ENCODE measurements at places on chromosomes 4 and X.

GRCh38 chr4:24067367-24068193 is 177.7 kb upstream of the PPARGC1A start:
- DNase-seq, result no peak

DNA sequence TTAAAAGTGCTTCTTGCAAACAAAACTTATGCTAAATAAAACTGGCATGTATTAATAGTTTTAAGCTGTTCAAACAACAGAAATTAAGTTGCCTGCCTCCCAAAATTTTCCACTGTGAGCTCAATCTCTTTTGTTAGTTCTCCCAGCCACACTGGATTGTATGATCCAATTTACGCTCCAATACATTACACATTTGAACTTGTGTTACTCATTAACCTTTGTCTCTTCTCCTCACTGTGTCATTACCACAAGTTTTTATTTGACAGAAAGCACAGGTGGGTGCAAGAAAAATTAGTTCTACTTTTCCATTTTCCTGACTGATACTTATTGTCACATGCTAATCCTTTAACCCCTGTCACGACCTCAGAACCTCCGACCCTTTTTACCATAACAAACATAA is 55.5 kb downstream of the SHISA3 start:
- DNase-seq, result no peak

DNA sequence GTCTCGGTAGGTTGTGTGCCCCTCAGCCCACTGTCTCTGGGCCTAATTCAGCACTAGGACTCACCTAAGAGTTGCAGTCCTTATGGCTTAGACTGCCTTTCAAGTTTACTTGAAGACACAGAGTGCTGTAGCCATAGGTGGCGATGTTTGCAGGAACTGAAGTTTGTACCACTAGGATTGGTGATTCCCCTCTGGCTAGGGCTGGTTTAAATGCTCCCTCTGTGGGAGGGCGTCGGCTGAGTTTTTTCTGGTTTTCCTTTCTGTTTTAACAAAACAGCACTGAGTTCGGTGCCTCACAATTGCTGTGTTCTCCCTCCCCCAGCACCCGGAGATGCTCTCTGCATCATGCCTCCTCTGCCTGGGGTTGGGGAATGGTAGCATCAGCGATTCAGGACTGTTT is 480.9 kb downstream of the PCDH11X start:
- DNase-seq, result no peak

DNA sequence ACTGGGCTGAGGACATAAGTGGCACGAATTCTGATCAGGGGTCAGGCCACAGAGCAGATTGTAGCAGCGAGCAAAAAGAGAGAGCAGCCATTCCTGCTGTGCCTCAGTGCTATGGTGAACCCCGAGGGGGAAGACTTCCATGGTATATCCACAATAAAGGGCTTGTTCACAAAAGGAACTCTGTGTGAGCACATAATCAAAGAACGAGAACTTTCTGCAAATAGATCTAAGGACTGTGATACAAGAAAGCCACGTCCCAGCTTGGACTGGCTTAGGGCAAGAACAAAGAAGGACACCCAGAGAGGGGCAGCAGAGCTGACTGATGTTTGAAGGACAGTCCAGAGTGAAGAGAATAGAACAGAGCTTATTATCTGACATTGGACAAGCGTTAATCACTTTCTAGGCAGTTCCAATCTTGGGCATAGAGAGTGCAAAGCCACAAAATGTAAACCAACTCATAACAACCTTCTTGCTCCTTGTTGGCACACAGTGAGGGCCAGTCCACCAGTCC is 24.0 kb downstream of the PPEF2 start:
- DNase-seq, result no peak

- no peak for DNase-seq
These were observed 66.0 kb downstream of the PGRMC2 start for GRCh38 chr4:128221586-128221985.

DNA sequence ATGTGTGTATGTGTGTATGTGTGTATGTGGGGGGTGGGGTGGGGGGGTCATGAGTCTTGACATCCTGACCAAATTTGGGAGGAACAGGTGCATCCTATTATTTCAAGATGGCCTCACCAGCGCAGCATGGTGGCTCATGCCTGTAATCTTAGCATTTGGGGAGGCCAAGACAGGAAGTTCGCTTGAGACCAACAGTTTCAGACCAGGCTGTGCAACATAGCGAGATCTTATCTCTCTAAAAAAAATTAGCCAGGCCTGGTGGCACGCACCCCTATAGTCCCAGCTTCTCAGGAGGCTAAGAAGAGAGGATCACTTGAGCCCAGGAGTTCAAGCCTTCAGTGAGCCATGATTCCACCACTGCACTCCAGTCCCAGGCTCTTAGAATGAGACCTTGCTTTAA is 47.0 kb upstream of the DHRSX start:
- DNase-seq, result no peak

- no peak for DNase-seq
These were observed 67.1 kb downstream of the DCLK2 start for GRCh38 chr4:150145090-150145945.

DNA sequence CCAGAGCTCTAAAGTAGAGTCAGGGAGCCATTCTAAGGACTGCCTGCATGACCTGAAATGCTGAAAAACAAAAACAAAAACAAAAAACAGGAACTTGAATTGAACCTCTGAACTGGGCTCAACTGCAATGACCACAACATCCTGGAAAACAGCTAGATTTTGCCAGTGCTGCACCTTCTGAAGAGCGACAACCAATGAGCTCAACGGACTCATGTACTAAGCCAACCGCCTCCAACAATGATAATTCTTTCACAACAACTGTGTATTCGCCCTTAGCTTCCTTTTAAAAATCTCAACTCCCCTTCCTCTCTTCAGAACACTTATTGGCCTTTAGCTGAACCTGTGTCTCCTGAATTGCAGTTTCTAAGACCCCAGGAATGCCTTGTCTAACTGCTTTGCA is 69.8 kb downstream of the HAUS3 start:
- DNase-seq, result no peak

- no peak for DNase-seq
These were observed 138.7 kb downstream of the AFAP1 start for GRCh38 chr4:7801001-7801400.

- no peak for DNase-seq
These were observed 58.4 kb upstream of the SORBS2 start for GRCh38 chr4:185870366-185870765.

- DNase-seq, result peak; percentile 50
These were observed 525 bp upstream of the CISD2 start for GRCh38 chr4:102868153-102868780.

- no peak for DNase-seq
These were observed 39.3 kb downstream of the SLAIN2 start for GRCh38 chr4:48380583-48381167.

DNA sequence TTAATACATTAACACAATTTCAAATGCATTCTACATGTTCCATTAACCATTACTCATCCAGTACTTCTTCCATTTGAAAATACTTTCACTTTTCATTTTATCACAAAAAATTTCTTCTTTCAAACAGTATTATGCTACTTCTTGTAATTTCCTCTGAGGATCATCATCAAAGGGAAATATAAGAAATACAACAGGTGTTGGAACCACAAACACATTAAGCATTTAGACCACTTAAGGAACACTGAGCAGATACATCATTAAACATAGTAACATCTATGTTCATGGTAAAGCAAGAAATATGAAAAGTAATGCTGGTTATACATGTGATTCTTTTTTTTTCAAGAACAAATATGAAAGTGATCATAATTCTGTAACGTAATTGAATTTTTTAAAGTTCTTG is 2207.0 kb downstream of the ARAP2 start:
- no peak for DNase-seq

DNA sequence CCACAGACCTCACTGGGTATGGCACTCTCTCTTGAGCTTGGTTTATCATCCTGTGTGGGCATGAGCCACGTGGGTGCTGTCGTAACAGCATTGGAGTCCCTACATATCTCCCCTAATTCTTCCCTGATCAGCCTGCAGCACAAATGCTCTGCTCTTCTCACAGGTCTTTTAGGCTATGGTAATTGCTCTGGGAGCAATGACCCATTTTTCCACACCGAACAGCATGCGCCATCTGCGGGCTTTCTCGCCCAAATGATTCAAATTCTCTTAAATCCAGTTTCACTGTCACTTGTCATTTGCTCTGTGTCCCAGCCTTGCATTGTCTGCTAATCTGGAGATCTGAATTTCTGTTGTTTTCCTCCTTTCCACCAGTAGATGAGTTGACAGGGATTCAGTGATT is 48.9 kb upstream of the GATB start:
- no peak for DNase-seq

Data from stimulated activated naive CD8-positive, alpha-beta T cell treated with anti-CD3 and anti-CD28 coated beads, Interleukin-15, Interleukin-2, amounts not matched to agents 100 U/mL and 50 U/mL, for 24 hours (primary cell).